Activated CD4-positive, alpha-beta memory T cell treated with anti-CD3 and anti-CD28 coated beads for 36 hours (primary cell): ENCODE measurements at places on chromosomes 5 and 9. TPM values are rescaled to one million over a fixed set of nuclear protein-coding genes. Genes with fewer than 3 reads are reported as not detected.

TEX53 gene
- not detected for total RNA-seq

EGFLAM gene
- not detected for total RNA-seq

FBP2 gene
- total RNA-seq: not detected

SLC1A3 gene
- not detected for total RNA-seq

PCDHB5 gene
- not detected for total RNA-seq

PPP3R2 gene
- not detected for total RNA-seq

HMMR gene
- 109 TPM for total RNA-seq

SNCAIP gene
- total RNA-seq: not detected

SLC45A2 gene
- not detected for total RNA-seq
